ENCODE measurements at places on chromosomes 1 and 21.
A peak's percentile ranks its signal among the peaks of the same experiment; 100 is the strongest.

- DNase-seq, result no peak
Observed at GRCh38 chr1:157084720-157085119, 14.9 kb downstream of the ETV3L start.

DNA sequence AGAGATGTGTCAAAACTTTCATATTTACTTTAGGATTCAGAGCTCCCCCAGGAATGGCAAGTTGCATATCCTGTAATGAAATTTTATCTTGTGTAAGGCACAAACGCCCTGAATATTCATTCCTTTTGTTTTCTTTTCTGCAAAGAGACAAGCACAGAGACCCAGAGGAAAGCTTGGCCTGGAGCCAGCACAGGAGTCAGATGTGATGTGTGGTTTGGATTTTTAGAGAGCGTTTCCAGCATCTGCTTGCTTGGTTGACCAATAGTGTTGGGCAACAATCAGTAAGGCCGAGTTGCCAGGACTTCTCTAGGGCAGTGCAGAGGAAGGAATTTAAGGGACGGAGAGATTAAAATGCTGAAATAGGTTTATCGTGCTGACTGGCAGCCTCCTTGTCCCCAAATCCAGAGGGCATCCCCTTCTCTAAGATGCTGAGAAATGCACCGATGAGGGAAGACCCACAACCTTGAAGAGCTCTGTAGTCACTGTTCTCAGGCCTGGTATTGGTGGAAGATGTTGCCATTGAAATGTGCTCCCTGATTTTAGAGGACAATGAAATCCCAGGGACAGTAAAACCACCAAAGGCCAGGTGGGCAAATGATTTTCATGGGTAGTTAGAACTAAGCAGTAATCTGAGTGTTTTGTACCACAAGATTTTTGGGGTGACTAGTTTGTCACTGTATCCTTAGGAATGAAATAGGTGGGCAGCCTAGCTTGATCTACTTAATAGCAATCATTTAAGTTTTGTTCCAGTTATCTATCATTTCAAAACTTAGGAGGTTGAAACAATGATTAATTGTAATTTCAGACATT lies 37.9 kb upstream of the RHOU start:
- DNase-seq, result no peak

- DNase-seq, result no peak
Observed at GRCh38 chr1:29342983-29343382, 106.7 kb downstream of the PTPRU start.

- no peak for DNase-seq
Observed at GRCh38 chr1:248611883-248612414, 14.4 kb upstream of the OR2T10 start.

DNA sequence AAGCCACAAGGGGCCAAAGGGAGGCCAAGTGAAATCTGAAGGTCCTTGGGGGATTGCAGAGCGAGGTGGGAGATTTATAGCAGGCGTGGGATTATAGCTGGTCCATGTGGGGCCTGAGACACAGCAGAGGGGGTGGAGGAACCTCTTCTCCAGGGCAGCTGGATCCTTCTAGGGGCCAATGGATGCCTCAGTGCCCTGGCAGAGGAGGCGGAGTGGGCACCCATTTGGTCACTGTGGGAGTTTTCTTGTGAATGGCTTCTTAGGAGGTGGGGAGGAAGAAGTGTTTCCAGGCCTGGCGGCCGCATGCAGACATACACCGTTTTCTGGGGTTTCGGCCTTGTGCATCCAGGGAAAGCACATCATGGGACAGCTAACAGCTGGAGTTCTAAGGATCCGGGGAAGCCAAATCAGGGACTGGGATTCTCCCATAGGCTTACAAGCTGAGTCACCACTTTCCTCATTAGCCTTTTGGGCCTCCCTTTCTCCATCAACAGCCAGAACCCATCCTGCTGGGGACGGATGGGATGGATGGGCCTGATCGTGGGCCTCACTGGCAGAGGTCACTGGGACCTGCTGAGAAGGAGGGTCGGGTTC lies 76.5 kb downstream of the RHOU start:
- no peak for DNase-seq

- no peak for DNase-seq
Observed at GRCh38 chr1:206903687-206904086, 6.4 kb downstream of the IL24 start.

DNA sequence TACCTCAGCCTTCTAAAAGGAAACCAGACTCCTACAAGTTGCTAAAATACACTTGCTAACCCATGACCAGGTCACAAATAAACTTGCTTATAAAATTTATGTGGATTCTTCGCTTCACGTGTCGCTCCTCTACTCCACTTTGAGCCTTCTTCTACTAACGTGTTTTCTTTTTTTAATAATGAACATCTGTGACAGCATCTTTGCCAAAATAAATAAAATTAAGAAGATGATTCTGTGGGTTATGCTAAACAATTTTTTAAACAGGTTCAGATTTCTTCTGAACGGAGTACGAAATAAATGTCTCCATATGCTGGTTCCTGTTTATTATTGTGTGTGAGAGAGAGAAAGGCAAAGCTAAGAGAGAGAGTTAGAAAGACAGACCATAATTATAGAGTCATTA lies 735.8 kb downstream of the LTN1 start:
- DNase-seq, result no peak

DNA sequence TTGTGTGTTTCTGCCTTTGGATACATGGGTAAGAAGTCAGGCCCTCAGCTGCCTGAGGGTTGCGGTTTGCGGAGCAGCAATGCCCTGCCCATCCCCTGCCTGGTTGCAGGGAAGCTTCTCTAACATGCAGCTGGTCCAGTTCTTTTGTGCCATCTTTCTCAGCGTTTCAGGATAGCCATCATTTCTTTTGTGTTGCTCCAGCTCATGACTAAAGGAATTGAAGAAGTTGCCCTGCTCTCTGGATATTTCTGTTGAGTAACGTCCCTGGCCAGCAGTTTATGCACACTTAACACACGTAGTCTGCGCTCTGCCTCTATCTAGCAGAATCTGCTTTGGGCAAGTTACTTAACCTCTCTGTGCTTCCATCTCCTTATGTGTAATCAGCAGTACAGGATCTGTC lies 62.1 kb downstream of the DOP1B start:
- DNase-seq, result no peak

DNA sequence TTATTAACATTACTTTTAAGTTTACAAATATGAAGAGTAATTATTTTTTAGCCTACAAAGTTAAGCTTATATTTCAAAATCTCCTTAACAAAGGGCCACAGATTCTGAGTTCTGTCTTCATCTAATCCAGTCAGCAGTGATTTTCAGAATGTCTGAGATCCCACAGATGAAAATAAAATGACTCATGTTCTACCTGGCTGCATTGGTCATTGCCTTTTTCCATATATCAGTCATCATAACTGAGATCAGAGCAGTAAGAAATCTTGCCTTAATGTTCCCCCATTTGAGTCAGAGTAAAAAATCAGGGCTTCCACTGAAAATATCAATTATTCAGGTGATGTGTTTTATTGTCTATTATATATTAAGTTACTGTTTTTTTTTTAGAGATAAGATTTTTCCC lies 416.1 kb downstream of the MRPL39 start:
- DNase-seq, result no peak

DNA sequence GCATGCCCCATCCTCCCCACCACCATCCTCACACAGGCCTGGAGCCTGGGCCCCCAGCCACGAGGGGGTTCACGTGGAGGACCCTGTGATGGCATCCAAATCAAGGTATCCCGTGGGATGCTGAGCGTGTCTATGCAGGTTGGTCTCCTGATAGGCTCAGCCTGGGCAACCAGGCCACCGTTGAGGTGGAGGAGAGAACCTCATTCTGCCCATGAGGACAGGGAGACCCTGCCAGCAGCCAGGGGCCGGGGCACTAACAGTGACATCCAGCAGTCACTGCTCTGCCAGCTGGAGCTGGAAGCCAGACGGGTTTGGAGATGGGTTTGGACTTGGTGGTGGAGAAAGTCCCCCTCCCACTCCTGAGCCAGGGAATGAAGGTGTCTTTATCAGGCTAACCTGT lies 582.8 kb downstream of the MATN1 start:
- DNase-seq, result no peak

GRCh38 chr1:6065093-6065858 lies 19.6 kb downstream of the KCNAB2 start:
- no peak for DNase-seq

DNA sequence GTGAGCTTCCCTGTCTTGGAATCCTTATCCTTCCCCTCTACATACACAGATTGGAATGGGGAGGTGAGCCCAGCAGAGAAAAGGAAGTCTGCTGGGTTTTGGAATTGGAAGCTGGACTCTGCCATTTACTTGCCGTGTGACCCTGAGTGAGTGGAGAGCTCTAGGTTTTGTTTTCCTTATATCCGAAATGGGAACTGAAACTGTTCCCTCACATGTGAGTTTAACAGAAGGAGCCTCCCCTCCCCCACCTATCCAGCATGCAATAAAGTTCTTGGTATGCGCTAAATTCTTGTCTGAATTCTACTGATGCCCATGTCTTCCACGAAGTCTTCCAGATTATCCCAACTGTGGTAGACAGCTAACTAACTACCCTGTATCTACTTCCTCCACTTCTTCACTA lies 58.7 kb downstream of the NENF start:
- DNase-seq, result no peak

- DNase-seq, result no peak
Observed at GRCh38 chr1:185350027-185350442, 33.0 kb upstream of the IVNS1ABP start.

DNA sequence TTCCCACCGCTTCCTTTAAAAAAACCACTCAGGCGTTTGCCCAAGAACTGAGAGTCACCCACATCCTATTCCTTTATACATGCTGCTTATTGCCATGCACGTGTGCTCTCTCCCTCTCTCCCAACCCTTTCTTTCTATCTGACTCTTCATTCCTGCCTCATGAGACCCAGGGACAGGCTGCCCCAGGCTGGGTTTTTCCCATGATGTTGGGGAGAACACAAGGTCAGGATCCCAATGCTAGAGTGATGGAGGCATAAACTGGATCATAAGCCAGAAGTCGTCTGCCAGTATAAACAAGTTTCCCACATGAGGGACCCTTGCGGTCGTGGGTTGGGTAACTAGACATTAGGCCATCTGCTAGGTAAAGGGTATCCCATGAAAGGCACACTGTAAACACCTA lies 64.9 kb downstream of the CD2 start:
- DNase-seq, result no peak

- DNase-seq, result no peak
Observed at GRCh38 chr1:91712981-91713841, 172.7 kb downstream of the TGFBR3 start.

- DNase-seq, result no peak
Observed at GRCh38 chr21:39575775-39576174, 37.0 kb upstream of the B3GALT5 start.

DNA sequence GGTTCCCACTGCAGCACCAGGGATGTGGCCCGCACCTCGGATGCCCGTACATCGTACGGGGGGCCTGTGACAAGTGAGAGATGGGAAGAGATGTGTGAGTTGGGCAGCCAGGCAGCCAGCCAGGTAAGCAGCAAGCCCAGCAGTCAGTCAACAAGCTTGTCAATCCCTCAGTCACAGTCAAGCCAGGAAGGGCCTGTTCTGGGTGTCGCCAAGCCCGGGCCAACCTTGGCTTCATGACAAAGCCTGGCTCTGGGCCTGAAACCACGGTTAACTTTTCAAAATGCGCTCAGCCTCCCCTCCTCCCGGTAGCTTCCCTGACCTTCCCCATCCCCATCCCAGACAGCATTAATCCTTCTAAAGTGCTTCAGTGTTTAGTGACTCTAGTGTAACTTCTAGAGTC lies 31.8 kb downstream of the MYOM3 start:
- DNase-seq, result no peak

- DNase-seq, result peak; percentile 54
Observed at GRCh38 chr1:1599030-1599934, 653 bp downstream of the FNDC10 start.

GRCh38 chr21:36092681-36093080 lies 22.9 kb downstream of the CBR1 start:
- no peak for DNase-seq

Data from naive thymus-derived CD4-positive, alpha-beta T cell (primary cell).